ENCODE measurements at places on chromosomes 4 and X. TPM values are rescaled to one million over a fixed set of nuclear protein-coding genes. Genes with fewer than 3 reads are reported as not detected.

- H3K36me3 ChIP-seq, result no peaks in the 10 kb centered on the region
- H3K27ac ChIP-seq, result no peak overlapping the region
- H3K4me3 ChIP-seq, result peak overlapping the region; percentile 19
- no peaks in the 10 kb centered on the region for H3K27me3 ChIP-seq
- no peaks in the 10 kb centered on the region for H3K4me1 ChIP-seq
These were observed 69.8 kb downstream of the MTNR1A start for GRCh38 chr4:186485561-186486062.

RASL11B gene
- 0.29 TPM for total RNA-seq

DNA sequence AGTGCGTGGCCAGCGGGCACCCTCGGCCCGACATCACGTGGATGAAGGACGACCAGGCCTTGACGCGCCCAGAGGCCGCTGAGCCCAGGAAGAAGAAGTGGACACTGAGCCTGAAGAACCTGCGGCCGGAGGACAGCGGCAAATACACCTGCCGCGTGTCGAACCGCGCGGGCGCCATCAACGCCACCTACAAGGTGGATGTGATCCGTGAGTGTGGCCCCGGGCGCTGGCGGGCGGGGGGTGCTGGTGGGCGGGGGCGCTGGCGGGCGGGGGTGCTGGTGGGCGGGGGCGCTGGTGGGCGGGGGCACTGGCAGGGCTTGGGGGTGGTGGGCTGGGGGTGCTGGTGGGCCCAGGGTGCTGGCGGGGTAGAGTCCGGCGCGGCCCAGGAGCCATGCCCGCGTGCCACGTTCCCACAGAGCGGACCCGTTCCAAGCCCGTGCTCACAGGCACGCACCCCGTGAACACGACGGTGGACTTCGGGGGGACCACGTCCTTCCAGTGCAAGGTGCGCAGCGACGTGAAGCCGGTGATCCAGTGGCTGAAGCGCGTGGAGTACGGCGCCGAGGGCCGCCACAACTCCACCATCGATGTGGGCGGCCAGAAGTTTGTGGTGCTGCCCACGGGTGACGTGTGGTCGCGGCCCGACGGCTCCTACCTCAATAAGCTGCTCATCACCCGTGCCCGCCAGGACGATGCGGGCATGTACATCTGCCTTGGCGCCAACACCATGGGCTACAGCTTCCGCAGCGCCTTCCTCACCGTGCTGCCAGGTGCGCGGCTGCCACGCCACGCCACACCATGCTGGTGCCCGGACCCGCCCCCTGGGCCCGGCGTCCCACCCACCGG is 12.7 kb downstream of the FGFRL1 start:
- H3K4me1 ChIP-seq, result no peaks in the 10 kb centered on the region
- no peak overlapping the region for H3K27ac ChIP-seq

- no peak overlapping the region for H3K27ac ChIP-seq
- no peak overlapping the region for H3K4me3 ChIP-seq
- H3K4me1 ChIP-seq, result no peaks in the 10 kb centered on the region
- no peaks in the 10 kb centered on the region for H3K27me3 ChIP-seq
These were observed 86.7 kb upstream of the NKX1-1 start for GRCh38 chr4:1492651-1493539.

- DNase-seq, result no peak
- no peak overlapping the region for H3K4me3 ChIP-seq
These were observed 516.8 kb upstream of the ADGRL3 start for GRCh38 chr4:60683357-60683756.

ADGRL3 gene
- 71.1 TPM for total RNA-seq

DNA sequence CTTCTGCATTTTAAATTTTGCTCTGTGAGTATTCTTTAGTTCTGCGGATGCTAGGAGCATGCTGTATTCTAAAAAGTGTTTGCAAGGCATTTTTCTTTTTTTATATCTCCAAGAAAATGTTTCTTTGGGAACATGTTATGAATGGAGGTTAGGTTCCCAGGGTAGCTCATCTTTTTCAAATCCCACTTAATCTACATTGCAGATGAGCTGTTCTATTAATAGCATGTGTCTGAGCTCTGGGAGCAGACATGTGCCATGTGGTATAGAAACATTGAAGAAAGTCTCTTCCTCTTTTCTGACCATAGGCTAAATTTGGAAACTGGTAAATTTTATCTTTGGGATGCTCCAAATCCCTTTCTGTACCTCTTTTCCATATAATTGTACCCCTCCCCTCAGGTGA is 23.2 kb downstream of the DIAPH2 start:
- no peak overlapping the region for H3K4me3 ChIP-seq
- DNase-seq, result no peak
- no peaks in the 10 kb centered on the region for H3K4me1 ChIP-seq
- no peaks in the 10 kb centered on the region for H3K36me3 ChIP-seq
- H3K27ac ChIP-seq, result no peak overlapping the region

Data from uterus (tissue), 4 donors.